ENCODE measurements at places on chromosomes 7 and 10.

DNA sequence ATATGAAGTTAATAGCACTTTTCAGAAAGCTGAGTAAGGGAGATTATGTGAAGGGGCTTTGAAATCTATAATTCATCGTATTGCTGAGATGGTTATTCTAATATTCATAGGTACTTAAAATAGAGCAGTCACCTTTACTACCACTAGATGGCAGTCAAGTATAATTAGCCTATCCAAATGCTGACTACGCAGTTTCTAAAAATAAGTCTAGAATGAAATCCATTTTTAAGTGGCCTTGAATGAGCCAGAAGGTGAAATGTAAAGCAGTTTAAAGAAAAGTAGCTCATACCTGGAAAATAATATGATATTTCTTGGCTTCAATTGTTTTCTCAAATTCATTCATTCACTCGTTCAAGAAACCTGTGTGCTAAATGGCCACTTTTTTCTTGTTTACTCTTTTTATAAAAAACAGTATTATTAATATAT, 1277.1 kb downstream of the GATA3 start:
- DNase-seq: peak; percentile 42

GRCh38 chr7:7264306-7265040, 82.1 kb downstream of the C1GALT1 start:
- no peak for DNase-seq

- no peak for DNase-seq
Observed at GRCh38 chr10:113339121-113339520, 213.7 kb upstream of the HABP2 start.

DNA sequence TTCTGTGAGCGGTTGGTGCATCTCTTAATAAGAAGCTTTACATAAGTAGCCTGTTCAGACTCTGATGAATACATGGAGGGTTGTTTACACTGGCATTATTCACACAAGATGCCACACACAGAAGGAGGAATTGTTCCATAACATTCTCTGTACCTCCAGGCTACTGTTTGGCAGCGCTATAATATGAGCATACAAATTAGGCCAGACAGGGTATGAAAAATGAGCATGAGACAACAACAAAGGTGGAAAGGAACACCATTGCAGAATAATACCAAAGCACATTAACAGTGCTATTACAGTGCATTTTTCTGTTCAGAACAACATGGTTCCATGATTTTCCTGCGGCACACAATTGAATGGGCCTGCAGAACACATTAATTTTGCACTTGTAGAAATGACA, 417.2 kb upstream of the C7orf33 start:
- no peak for DNase-seq

DNA sequence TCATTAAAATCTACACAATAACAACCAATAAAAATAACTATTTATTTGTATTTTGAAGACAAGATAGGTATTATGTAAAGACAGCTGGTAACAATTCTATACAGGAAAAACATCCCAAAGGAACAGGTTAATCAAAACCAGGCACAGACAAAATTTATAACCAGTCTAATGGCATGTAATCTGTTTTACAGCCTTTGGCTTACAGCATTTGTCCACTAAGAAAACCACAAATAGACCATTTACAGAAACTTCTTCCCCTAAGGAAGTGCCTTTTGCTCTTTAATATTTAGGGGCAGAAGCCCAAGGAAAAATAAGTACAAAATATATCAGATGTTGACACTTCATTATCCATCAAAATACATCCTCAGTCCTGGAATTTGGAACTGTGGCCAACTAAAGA, 65.0 kb downstream of the SVIL start:
- DNase-seq: no peak

DNA sequence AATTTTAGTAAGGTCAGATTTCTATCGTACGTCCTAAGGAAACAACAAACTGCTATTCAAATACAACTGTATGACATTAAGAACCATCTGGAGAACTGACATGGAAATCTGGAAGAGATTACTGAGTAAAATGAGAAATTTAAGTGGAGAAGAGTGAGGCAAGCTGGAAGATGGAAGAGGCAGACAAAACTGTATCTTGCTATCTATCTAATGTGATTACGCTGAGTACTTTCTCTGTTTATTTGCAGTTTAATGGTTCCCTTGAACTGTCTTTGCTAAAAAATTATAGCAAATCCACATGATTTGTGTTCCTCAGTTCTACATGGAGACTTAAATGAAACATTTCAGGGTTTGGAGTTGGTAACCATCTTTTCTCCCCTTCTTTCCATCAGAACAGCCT, 927.1 kb upstream of the MBL2 start:
- DNase-seq: no peak

DNA sequence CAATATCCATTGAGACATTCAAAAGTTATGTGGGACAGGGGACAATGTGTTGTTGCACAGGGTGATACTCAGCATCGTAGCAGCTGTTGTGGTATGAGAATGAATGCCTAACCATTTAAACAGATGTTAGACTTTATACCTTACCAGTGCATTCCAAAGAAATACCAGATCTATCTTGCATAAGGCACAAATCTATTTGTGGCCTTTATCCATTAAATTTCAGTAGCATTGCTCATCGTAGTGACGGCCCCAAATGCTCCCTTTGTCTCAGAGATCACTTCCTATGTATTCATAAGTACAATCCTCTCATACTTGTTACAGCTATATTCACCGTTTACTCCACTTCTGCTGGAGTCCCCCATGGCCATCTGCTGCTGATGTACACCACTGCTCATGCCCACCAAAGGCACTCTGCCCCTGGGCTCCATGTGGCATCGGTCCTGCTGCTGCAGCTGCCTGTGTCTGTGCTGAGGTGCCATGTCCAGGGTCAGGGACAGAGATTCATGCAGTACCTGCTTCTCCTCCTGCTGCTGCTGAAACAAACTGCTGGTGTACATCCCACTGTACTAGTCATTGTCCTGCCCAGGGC, 96.3 kb downstream of the CPED1 start:
- DNase-seq: peak; percentile 95

GRCh38 chr10:103969436-103969835, 2.5 kb downstream of the SLK start:
- DNase-seq: peak; percentile 5

DNA sequence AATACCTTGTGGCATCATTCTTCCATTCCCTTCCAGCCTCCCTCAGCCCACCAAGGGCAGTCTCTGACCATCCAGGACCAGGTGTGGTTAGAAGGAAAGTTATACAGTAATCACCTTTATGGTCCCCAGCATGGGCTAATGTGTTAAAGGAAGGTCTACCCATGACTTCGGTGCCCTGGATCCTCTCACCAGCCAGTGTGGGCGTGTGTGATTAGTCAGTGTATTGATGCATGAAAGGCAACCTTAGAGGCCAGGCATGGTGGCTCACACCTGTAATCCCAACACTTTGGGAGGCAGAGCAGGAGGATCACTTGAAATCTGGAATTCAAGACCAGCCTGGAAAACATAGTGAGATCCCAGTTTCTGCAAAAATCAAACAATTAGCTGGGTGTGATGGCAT, 88.9 kb downstream of the APBB1IP start:
- DNase-seq: no peak

DNA sequence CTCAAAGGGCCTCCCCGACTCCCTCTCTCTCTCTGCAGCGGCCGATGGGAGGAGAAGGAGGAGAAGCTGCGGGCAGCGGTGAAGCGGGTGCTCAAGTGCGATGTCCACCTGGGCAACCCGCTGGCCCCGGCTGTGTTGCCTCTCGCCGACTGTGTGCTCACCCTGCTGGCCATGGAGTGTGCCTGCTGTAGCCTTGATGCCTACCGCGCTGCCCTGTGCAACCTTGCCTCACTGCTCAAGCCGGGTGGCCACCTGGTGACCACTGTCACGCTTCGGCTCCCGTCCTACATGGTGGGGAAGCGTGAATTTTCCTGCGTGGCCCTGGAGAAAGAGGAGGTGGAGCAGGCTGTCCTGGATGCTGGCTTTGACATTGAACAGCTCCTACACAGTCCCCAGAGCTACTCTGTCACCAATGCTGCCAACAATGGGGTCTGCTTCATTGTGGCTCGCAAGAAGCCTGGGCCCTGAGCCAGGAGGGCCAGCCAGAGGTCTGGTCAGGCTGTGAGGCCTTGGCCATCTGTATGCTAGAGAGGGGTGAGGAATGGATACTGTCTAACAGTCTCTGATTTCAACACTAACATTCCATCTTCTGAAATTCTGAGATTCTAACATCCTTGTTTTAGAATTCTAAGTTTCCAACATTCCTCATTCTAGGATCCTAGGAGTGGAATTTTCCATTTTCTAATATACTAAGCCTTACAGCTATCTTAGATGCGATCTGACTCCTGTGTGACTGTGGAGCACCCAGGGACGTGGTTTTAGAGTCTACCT, 3.6 kb downstream of the INMT start:
- DNase-seq: no peak

DNA sequence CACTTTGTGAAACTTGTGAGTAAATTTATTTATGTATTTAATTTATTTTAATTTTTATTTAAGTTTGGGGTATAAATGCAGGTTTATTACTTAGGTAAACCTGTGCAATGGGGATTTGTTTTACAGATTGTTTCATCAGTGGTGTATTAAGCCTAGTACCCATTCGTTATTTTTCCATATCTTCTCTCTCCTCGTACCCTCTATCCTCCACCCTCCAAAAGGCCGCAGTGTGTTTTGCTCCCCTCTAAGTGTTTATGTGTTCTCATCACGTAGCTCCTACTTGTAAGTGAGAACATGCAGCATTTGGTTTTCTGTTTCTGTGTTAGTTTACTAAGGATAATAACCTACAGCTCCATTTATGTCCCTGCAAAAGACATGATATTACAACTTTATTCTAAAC, 145.4 kb upstream of the SMIM30 start:
- no peak for DNase-seq

DNA sequence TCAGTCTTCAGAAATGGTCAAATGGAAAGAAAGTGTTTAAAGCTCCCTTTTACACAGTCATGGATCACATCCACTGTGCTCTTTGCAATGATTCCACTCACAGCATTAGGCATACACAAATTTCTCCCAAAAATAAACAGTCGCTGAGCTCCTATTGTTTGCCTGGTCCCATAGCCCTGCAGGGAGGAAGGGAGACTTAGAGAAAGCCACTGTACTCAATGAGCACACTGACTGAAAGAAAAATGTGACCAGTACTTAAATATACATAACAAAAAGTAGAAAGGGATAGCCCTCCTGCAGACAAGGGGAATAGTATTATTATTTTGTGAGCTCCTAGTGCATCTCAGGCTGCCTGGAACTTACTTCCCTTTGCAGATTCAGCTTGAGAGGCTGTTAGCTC, 853.2 kb downstream of the GRID1 start:
- DNase-seq: no peak

DNA sequence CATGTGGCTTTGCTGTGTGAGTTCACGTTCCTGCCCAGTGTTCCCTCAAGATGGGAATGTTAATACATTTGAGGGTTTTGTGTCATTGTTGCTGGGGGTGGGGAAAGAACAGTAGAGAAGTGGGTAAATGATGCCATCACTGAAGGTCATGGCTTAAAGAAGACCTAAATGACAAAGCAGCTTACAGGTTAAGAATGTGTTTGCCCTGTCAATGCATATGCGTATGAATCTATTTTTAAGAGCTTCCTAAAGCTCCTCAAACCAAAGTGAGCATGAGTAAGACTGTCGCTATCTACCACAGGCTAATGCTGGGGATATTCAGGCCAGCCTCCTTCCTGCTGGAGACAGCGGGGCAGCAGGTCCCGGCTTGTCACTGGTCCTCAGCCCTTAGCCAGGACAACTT, 162.9 kb downstream of the CREB5 start:
- peak; percentile 67 for DNase-seq

DNA sequence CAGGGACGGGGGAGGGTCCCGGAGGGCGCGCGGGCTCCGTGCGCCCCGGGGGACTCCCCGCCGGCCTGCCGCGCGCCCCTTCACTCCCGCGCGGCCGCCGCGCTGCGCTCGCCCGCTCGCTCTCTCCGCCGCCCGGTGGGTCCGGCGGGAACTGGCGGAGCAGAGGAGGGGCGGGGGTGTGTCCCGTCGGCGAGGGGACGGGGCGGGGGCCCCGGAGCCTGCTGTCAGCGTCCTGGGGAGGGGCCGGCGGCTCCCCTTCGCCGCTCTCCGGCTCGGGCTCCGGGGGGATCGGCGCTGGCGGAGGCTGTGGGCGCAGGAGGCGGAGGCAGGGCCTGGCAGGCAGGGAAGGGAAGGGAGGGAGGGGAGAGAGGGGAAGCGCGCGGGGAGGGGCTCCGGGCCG, at the start of gene SH3PXD2A:
TSS of gene SH3PXD2A (minus strand) at position 153 of the 400 bp plus-strand sequence. CDS start 310 bp downstream, outside the sequence.
- DNase-seq: peak; percentile 44

- DNase-seq: peak; percentile 22
Observed at GRCh38 chr10:21515361-21516241, 9.9 kb downstream of the SKIDA1 start.

- DNase-seq: no peak
Observed at GRCh38 chr10:71824333-71824732, 26.7 kb downstream of the PSAP start.

DNA sequence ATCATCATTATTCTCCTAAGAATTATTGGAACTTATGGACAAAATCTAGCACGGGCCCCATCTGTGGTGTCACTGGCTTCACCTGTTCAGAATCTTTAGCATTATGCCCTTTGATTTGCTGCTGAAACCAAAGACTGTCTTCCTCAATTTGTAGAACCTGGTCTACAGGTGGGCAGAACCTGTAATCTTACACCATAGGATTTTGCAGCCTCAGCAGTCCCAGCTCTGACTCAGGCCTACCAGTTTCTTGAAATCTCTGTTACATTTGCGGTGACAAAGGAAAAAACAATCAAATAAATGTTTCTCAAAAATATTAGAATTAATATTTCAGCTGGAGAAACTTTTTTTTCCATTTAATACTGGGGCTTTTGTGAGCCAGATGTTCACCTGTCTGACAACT, 86.1 kb downstream of the EPDR1 start:
- no peak for DNase-seq

DNA sequence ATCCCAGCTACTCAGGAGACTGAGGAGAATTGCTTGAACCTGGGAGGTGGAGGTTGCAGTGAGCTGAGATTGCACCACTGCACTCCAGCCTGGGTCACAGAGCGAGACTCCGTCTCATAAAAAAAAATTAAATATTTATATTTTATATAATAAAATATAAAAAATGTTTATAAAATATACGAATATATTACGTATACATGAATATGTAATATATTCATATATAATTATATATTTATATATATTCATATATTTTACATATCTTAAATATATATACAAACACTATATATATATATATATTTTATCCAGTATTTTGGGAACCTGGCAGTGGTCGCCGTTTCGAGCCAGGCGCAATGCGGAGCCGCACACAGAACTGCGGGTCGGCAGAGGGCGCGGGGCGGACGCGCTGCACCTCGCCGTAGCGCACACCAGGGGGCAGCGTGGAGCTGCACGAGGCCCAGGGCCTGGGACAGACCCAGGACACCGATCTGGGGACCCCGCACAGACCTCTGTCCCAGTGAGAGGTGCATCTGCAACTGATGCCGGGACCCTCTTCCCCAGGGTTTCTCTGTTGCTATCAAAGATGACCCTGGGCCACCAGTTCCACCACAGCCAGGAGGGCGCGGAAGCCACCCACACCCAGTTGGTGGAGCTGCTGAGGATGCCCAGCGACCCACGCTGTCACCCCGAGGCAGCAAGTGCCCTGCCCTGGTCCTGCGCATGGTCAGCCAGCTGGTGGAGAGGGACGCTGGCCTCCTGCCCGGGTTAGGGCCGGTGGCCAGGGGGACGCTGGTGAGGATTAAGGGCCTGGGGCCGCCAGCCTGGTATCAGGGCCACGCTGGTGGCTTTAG, 22.7 kb downstream of the AP5Z1 start:
- DNase-seq: peak; percentile 37
